Progenitor cell of endocrine pancreas (in vitro differentiated cells): ENCODE measurements at places on chromosomes 12 and 14.

DNA sequence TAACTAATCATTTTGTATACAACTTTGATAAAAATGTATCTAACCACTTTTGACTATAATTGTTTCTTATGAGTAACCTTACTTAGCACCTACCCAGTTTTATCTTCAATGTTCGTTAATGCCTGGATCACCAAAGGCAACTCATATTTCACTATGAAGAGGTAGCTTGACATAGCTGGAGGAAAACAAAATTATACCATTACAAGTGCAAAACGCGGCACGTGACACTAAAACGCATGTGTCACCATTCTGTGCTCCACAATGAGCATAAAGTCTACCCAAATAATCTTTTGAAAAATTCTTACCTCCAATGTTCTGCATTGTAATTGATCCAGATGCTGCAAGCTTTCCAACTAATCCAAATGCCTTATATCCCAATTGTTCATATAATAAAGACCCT, 5.8 kb downstream of the SLC38A2 start:
- peaks cover 69% of the 10 kb centered on the region for H3K36me3 ChIP-seq
- no peaks in the 10 kb centered on the region for H3K27me3 ChIP-seq
- no peak for DNase-seq
- H3K27ac ChIP-seq = peak overlapping the region; percentile 92
- peaks cover 65% of the 10 kb centered on the region for H3K4me1 ChIP-seq

DNA sequence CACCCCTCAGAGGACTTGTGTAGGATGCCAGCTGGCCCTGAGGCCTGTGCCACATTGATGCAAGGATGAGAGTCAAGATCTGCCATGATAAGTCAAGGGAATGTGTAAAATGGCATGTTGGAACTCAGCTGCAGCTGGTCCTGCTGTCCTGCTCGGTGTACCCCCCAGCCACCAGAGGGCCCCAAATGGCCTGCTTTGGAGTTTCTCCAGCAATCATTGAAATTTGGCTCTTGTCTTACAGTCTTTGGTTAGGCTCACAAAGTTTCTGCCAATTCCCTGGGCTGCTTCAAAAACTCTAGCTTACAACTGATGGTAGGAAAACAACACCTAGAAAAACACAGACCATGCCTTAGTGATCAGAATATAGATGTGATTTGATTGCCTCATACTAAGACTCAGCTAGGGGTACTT, 76.8 kb downstream of the HSD17B6 start:
- no peak overlapping the region for H3K4me3 ChIP-seq
- H3K36me3 ChIP-seq = no peaks in the 10 kb centered on the region
- no peak for DNase-seq
- no peaks in the 10 kb centered on the region for H3K4me1 ChIP-seq

DNA sequence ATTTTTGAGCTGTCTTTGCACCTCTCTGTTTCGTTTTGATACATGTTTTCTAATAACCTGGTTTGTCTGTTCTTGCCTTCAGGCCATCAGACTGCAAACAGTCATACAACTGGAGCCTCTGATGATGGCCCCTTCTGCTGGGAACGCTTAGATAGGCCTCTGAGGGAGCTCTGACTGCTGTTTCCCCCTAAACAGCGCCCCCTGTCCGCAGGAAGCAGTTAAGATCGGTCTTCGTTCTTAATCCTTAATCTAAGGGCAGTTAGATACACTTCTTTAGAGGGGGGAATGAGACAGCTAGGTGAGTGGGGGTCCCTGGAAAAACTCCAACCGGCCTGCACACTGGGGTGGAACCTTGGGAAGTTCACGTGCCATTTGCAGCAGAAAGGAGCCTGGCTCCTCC, 1338.8 kb upstream of the SEL1L start:
- H3K4me3 ChIP-seq = no peak overlapping the region
- peak overlapping the region; percentile 10 for H3K27ac ChIP-seq
- H3K4me1 ChIP-seq = no peaks in the 10 kb centered on the region
- no peaks in the 10 kb centered on the region for H3K36me3 ChIP-seq

- H3K4me1 ChIP-seq = no peaks in the 10 kb centered on the region
- H3K36me3 ChIP-seq = no peaks in the 10 kb centered on the region
- peaks cover 15% of the 10 kb centered on the region for H3K27me3 ChIP-seq
- DNase-seq = no peak
- H3K4me3 ChIP-seq = no peak overlapping the region
These were observed 42.0 kb upstream of the NT5DC3 start for GRCh38 chr12:103882861-103883596.

GRCh38 chr14:67666750-67667449, 7.5 kb downstream of the VTI1B start:
- peaks cover 2% of the 10 kb centered on the region for H3K4me1 ChIP-seq
- peaks cover 3% of the 10 kb centered on the region for H3K36me3 ChIP-seq
- H3K27ac ChIP-seq = peak overlapping the region; percentile 86
- DNase-seq = no peak
- H3K4me3 ChIP-seq = no peak overlapping the region

GRCh38 chr14:89509891-89510290, 92.9 kb upstream of the FOXN3 start:
- H3K27me3 ChIP-seq = no peaks in the 10 kb centered on the region
- no peak overlapping the region for H3K27ac ChIP-seq
- H3K4me3 ChIP-seq = no peak overlapping the region
- peaks cover 8% of the 10 kb centered on the region for H3K4me1 ChIP-seq
- DNase-seq = no peak
- peaks cover 3% of the 10 kb centered on the region for H3K36me3 ChIP-seq

GRCh38 chr14:55705651-55706364, 125.8 kb downstream of the KTN1 start:
- H3K27me3 ChIP-seq = no peaks in the 10 kb centered on the region
- H3K4me3 ChIP-seq = no peak overlapping the region
- no peak overlapping the region for H3K27ac ChIP-seq
- no peak for DNase-seq

- no peaks in the 10 kb centered on the region for H3K36me3 ChIP-seq
- H3K27me3 ChIP-seq = no peaks in the 10 kb centered on the region
- H3K27ac ChIP-seq = no peak overlapping the region
- no peak for DNase-seq
- no peak overlapping the region for H3K4me3 ChIP-seq
- no peaks in the 10 kb centered on the region for H3K4me1 ChIP-seq
These were observed 53.7 kb upstream of the SCAF11 start for GRCh38 chr12:46043972-46044520.

GRCh38 chr14:78018283-78018682, 151.9 kb upstream of the NRXN3 start:
- no peaks in the 10 kb centered on the region for H3K36me3 ChIP-seq
- DNase-seq = no peak
- H3K4me1 ChIP-seq = no peaks in the 10 kb centered on the region
- H3K27ac ChIP-seq = no peak overlapping the region

DNA sequence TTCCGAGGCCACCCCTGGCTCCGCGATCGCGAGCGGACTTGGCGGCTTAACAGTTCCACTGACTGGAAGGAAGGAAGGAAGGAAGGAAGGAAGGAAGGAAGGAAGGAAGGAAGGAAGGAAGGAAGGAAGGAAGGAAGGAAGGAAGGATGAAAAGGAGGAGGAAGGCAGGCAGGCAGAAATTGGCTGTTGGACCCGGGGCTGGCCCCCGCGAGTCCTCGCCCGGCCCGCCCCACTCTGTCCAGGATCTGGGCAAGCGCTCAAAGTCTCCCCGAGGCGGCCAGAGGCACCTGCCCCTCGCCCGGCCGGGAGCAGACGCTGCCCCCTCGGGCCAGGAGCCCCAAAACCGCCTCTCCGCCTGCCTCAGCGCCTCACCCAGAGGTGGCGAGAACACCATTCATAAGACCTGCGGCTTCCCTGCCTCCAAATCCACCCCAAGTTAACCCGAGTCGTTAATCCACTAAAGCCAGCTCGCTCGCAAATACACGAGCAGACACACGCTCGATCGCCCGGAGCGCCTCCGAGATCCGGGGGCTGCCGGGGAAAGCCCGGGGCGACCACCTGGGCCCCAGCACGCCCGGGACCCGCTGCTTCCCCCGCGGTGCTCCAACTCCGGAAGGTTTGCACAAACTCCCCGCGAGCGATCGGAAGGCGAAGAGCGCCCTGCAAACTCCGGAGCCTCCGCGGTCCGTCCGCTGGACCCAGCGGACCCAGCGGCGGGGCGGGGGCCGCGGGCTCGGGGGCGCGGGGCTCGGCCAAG, 844 bp downstream of the DPF3 start:
- peaks cover 25% of the 10 kb centered on the region for H3K4me1 ChIP-seq
- H3K4me3 ChIP-seq = peak overlapping the region; percentile 83
- H3K27me3 ChIP-seq = peaks cover 78% of the 10 kb centered on the region
- H3K27ac ChIP-seq = peak overlapping the region; percentile 82
- H3K36me3 ChIP-seq = no peaks in the 10 kb centered on the region

GRCh38 chr14:89270439-89271227, 146.4 kb downstream of the FOXN3 start:
- no peaks in the 10 kb centered on the region for H3K27me3 ChIP-seq
- H3K36me3 ChIP-seq = no peaks in the 10 kb centered on the region
- H3K4me1 ChIP-seq = peaks cover 6% of the 10 kb centered on the region
- no peak for DNase-seq
- no peak overlapping the region for H3K27ac ChIP-seq
- H3K4me3 ChIP-seq = no peak overlapping the region

- H3K27ac ChIP-seq = peak overlapping the region; percentile 65
- DNase-seq = no peak
- peaks cover 7% of the 10 kb centered on the region for H3K36me3 ChIP-seq
- H3K27me3 ChIP-seq = no peaks in the 10 kb centered on the region
These were observed 59.3 kb downstream of the PRICKLE1 start for GRCh38 chr12:42530284-42530683.

DNA sequence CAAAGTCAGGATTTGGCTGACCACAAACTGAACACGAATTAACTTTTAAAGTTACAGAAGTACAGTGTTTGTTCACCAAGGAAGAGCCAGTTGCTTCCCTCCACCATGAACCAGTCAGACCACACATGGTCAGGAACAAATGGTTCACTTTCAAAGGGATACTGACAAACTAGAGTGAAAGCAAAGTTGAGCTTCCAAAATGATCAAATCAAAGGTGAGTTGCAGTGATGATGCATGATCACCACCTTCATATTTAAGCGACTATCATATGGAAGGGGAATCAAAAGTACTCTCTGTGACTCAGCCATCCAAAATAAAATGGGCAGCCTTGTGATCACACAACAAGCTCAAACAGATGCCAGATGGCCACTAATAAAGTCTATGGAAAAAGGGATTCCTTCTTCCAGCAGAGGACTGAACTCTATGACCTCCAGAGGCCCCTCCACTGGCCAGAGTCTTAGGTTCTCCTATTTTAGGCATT, 13.1 kb downstream of the NT5DC3 start:
- no peaks in the 10 kb centered on the region for H3K27me3 ChIP-seq
- H3K36me3 ChIP-seq = peaks cover 6% of the 10 kb centered on the region
- H3K4me3 ChIP-seq = no peak overlapping the region
- DNase-seq = no peak

- H3K27me3 ChIP-seq = no peaks in the 10 kb centered on the region
- peaks cover 17% of the 10 kb centered on the region for H3K4me1 ChIP-seq
- H3K4me3 ChIP-seq = no peak overlapping the region
- DNase-seq = no peak
- H3K36me3 ChIP-seq = no peaks in the 10 kb centered on the region
- peak overlapping the region; percentile 51 for H3K27ac ChIP-seq
These were observed 174.8 kb downstream of the LRIG3 start for GRCh38 chr12:58745348-58746125.
